ENCODE measurements at places on chromosomes 13 and 19.

- DNase-seq = no peak
Measured at GRCh38 chr19:4930664-4931063, 21.4 kb downstream of the UHRF1 start.

- DNase-seq = no peak
Measured at GRCh38 chr19:56838024-56838908, 2.3 kb downstream of the PEG3 start.

GRCh38 chr13:28058866-28059613 is 41.3 kb downstream of the FLT3 start:
- no peak for DNase-seq

DNA sequence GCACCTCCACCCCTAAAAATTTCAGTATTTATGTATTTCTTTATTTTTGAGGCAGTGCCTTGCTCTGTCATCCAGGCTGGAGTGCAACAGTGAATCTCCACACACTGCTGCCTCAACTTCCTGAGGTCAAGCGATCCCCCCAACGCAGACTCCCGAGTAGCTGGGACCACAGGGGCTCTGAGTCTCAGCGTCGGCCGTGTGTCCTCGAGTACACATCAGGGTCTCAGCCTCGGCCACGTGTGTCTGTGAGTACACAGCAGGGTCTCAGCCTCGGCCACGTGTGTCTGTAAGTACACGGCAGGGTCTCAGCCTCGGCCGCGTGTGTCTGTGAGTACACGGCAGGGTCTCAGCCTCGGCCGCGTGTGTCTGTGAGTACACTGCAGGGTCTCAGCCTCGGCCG is 21.2 kb downstream of the C2CD4C start:
- DNase-seq = no peak

DNA sequence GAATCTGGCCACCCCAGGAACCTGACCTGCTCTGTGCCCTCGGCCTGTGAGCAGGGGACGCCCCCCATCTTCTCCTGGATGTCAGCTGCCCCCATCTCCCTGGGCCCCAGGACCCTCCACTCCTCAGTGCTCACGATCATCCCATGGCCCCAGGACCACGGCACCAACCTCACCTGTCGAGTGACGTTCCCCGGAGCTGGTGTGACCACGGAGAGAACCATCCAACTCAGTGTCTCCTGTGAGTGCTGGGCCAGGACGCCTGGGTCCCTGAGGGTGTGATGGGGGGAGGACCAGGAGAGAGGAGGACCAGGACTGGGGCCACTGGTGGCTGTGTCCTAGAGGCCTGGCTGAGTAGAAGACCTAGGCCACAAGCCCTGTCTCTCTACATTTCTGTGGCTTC is 13.0 kb upstream of the CD33 start:
- DNase-seq = no peak

GRCh38 chr13:113926951-113927660 is 46.8 kb downstream of the C13orf46 start:
- no peak for DNase-seq

GRCh38 chr19:329876-330275 is 14.7 kb downstream of the MIER2 start:
- DNase-seq = no peak

GRCh38 chr13:23025864-23026608 is 154.7 kb upstream of the SGCG start:
- no peak for DNase-seq

DNA sequence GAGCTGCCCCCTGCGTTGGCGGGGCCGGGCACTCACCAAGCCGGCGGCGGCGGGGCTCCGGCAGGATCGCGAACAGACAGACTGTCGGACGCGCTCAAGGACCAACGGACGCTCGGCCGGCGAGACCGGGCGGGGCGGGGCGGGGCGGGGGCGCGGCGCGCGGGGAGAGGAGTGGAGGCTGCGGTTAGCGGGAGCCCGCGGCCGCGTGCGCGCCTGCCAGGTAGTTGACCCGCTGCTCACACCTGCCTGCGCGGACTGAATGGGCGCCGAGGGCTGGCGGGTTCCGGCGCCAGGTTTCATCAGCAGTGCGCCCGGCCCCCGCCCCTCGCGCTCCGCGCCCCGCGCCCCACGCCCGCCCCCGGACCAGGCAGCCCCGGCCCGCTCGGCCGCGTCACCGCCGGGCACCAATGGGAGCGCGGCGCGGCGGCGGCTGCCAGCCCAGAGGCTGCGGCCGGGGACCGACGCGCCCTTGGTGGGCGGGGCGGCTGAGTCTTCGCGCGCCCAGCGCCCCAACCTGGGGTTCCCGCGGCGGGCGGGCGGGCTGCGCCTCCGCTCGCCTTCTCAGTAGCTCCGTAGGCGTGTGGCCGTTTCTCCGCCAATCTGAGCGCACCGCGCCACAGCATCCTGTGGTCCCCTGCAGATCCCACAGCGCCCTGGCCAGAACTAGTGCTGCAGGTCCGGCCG is at the start of gene SLC7A1:
TSS of gene SLC7A1 (minus strand) at position 309 of the 684 bp plus-strand sequence. CDS start 59,500 bp downstream, outside the sequence.
- peak; percentile 39 for DNase-seq

DNA sequence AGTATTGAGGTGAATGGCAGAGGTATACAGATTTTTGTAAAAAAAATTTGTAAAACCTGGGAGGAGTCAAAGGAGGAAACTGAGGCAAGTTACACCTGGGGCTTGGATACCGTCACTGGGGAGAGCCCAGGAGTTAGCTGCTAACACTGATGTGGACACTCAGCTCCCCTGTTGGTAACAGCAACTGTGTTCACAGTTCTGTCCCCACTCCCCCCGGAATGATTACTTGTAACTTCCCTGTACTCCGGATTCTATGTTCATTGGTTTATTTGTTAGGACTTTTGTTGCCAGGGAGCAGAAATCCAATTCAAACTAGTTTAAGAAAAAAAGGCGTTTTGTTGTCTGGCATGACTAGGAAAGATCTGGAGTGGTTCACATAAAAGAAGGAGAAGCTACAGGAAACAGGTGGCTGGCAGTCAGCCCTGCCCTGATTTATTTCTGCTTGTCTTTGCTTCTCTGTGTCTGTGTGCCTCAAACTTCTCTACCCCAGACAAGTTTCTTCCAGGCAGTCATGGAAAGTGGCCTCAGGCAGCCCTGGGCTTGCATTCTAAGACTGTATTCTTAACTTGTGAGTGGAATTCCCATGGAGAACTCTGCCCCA is 2.3 kb upstream of the GPR12 start:
- DNase-seq = no peak

All from CMK (cell line).